COR-L47 (cell line): ENCODE measurements at places on chromosomes 16 and 17.
A peak's percentile ranks its signal among the peaks of the same experiment; 100 is the strongest.

GRCh38 chr16:84054916-84055315 lies 12.3 kb upstream of the SLC38A8 start:
- DNase-seq, result no peak

- DNase-seq, result no peak
Observed at GRCh38 chr17:31467502-31468256, 76.2 kb downstream of the RAB11FIP4 start.

GRCh38 chr17:73956595-73957465 lies 246.6 kb upstream of the RPL38 start:
- no peak for DNase-seq

DNA sequence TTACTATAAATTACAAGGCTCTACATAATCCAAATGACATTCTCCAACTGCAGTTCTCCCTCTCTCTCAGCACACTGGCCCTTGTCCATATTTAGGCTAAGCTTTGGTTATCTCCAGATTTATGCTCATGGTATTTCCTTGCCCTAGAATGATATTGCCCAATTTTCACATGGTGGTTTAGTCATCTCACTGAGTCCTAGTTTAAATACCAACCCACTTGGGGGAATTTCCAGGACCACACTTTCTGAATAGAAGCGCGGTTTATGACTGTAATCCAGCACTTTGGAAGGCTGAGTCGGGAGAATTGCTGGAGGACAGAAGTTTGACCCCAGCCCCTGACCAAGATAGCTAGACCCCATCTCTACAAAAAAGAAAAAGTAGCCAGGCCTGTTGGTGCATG lies 280.1 kb upstream of the MON1B start:
- DNase-seq, result no peak

DNA sequence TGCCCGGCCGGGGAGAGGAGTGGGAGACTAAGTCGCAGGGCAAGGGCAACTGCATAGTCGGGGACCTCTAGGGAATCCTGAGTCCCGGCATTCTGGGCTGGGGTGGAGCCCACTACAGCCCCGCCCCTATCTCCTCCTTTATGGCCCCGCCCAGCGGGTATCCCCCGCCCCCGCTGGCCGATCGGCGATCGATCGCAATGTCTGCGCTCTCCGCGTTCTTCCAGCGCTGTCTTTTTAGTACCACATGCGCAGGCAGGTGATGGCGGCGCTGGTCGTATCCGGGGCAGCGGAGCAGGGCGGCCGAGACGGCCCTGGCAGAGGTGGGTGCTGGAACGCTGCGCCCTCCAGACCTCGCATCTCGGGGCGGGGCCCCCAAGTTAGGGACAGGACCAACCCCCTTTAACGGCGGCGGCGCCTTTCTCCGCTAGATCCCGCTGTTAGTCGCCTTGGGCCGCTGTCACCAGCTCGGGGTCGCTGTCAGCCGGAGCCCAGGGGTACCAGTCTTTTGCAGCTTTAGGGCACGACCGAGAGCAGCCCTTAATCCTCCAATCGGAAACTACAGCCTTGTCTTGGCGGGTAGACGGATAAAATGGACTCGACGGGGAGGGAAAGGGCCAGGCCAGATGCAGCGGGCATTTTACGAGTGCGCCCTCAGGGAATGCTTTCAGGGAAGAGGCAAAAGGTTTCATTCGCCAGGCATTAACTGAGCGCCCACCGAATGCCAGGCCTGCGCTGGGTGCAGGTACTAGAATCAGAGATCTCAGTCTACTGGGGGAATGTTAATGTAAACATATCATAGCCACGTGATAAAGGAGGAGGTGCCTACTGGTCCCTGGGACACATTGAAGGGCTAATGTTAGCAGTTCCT lies at the start of gene DPH1:
TSS of gene DPH1 (plus strand) at position 243 of the 868 bp plus-strand sequence. CDS start at position 260, 17 bp downstream.
- DNase-seq, result peak; percentile 79

DNA sequence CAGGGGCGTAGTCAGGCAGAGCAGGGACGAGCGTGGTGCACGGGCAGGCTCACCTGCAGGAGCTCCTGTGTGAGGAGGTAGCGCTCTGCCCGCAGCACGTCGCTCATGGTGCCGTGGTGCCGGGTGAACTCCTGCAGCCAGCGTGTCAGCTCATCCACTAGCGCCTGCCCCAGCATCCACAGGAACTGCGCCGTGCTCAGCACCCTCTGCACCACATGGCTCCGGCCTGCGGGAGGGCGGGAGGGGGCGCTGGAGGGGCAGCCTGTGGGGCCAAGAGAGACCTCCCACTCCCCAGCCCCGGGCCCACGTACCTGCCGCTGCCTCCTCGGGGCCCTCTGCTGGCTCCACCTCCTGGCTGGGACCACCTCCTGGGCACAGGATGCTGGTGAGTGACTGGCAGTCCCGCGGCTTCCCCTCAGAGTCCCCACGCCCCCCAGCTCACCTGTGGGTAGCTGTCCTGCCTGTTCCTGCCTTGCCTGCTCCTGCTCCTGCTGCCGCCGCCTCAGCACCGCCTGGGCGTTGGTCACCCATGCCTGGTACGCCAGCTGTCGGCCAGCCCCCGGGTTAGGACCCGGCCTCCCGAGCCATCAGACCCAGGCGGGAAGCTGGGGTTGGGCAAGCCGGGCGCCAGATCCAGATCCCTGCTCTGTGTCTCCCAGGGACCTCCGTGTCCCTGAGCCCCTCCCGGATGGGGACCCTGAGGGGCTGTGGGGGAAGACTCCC lies 16.6 kb downstream of the CTU2 start:
- DNase-seq, result no peak

DNA sequence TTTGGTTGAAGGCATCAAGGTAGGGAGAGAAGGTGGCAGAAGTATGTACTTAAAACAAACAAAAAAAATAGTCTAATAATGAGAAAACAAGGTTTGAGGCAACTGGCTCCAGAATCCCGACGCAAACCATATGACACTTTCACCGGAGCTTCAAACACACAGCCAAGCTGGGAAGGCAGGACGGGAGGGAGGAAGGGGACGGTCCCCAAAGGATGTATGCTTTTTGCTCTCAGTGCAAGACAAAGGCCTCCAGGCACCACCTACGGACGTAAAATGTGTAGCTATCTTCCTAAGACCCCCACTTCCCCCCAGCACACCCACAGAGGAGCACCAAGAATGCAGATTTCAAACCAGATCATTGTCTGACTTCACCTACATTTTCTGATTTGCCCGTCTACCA lies 102.3 kb downstream of the ZFHX3 start:
- no peak for DNase-seq

- DNase-seq, result no peak
Observed at GRCh38 chr17:1720856-1721386, 3.6 kb upstream of the WDR81 start.
